Activated naive CD8-positive, alpha-beta T cell treated with anti-CD3 and anti-CD28 coated beads, Interleukin-2, amount 10 ng/mL, durations not matched to agents 7 days and 5 days (primary cell): ENCODE measurements at places on chromosomes 11 and 22. TPM values are rescaled to one million over a fixed set of nuclear protein-coding genes. Genes with fewer than 3 reads are reported as not detected.

MTNR1B gene
- not detected for total RNA-seq

TEAD1 gene
- not detected for total RNA-seq

GRIA4 gene
- total RNA-seq: not detected

- H3K4me1 ChIP-seq: no peaks in the 10 kb centered on the region
- no peak overlapping the region for H3K4me3 ChIP-seq
- H3K36me3 ChIP-seq: no peaks in the 10 kb centered on the region
- H3K27ac ChIP-seq: no peak overlapping the region
- no peak for DNase-seq
- no peaks in the 10 kb centered on the region for H3K27me3 ChIP-seq
Measured at GRCh38 chr11:80182901-80183300, 742.1 kb upstream of the TENM4 start.

SMC1B gene
- total RNA-seq: 2.4 TPM

DNA sequence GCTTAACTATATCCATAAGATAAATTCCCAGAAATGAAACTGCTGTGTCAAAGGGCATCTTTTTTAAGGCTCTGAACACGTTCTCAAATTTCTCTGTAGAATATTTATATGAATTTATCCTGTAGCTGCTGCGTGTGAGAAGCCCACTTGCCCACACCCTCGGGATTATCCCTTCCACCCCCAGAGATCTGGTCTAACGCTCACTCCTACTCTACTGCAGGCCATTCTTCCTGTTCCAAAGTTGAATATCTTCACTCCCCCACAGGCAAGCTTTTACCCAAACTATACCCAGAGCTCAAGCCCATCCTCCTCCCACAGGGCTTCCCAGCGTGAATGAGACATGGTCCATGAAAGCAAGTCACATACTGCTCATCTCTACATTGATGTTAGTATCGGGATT lies 24.9 kb downstream of the SIAE start:
- H3K27me3 ChIP-seq: no peaks in the 10 kb centered on the region
- H3K27ac ChIP-seq: no peak overlapping the region
- no peak for DNase-seq
- H3K36me3 ChIP-seq: peaks cover 2% of the 10 kb centered on the region
- H3K4me1 ChIP-seq: peaks cover 3% of the 10 kb centered on the region

CCDC87 gene
- total RNA-seq: 0.09 TPM

ROM1 gene
- 2.4 TPM for total RNA-seq

FBXO3 gene
- 30.1 TPM for total RNA-seq

DNA sequence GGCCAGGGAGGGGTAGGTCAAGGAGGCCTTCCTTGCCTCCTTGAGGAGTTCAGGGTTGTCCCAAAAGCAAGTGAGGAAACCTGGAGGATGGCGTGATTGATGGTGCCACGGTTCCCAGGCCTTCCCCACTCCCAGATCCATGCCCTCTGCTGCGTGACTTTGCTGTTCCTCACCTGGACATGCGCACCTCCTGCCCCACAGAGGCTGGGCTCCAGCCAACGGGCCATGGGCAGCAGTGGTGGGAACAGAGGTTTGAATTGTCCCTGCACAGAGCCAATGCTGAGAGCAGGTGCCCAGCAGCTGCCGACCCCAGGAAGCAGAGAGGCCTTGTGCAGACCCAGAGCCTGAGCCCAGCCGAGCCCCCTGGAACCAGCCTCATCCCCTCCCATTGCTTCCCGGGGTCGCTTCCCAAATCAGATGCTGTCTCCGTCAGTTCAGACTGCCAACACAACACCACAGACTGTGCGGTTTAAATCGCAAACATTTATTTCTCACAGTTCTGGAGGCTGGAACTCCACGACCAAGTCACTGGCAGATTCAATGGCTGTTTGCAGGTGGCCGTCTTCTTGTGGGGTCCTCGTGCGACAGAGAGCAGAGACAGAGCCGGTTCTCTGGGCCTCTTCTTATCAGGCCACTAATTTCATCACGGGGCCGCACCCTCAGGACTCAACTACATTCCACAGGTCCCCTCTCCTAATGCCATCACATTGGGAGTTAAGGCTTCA lies 6.2 kb upstream of the LINC01488 start:
- H3K4me1 ChIP-seq: no peaks in the 10 kb centered on the region
- H3K36me3 ChIP-seq: no peaks in the 10 kb centered on the region
- no peak overlapping the region for H3K27ac ChIP-seq
- no peak for DNase-seq
- H3K27me3 ChIP-seq: peaks cover 6% of the 10 kb centered on the region

DNA sequence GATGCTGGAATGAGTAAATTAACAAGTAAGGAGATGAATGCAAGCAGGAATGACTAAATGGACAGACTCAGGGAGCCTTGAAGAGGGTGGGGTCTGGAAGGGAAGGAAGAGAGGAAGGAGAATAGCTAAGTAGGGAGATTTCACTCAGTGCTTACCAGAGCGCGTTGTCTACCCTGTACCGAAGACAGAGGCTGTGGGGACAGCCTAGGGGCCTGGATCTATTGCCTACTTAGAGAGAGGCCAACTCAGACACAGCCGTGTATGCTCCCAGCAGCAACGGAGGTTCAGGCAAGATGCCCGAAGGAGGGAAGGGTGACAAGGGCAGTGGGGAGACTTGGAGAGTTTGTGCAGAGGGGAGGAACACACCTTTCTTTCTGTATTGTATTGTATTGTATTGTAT lies at the start of gene FOLR2:
TSS of gene FOLR2 (plus strand) at position 157 of the 400 bp plus-strand sequence. CDS start 1,791 bp downstream, outside the sequence.
- peaks cover 55% of the 10 kb centered on the region for H3K27me3 ChIP-seq
- H3K4me1 ChIP-seq: peaks cover 12% of the 10 kb centered on the region
- no peak within 1 kb of the TSS for H3K4me3 ChIP-seq

GRCh38 chr11:29641201-29641600 lies 375.6 kb downstream of the KCNA4 start:
- H3K27me3 ChIP-seq: no peaks in the 10 kb centered on the region
- no peak overlapping the region for H3K27ac ChIP-seq
- H3K4me3 ChIP-seq: no peak overlapping the region

DNA sequence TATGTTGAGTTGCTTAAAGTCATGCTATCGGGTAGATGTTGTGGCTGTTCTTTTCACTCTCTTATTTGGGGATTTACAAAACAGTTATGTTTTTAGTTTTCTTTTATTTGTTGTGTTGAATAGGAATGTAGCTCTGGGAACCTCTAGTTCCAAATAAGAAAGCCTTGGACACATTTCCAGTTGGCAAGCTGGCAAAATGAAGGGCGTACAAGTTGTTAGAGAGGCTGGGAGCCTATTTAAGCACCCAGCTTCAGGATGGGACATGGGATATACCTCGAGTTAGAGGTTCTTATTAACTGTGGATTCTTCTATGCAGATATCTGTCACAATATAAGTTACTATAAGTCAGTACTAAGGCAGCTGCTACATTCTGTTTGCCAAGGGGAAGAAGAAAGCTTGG lies 22.8 kb downstream of the PPARA start:
- H3K4me3 ChIP-seq: no peak overlapping the region
- H3K27ac ChIP-seq: no peak overlapping the region

- H3K4me1 ChIP-seq: peaks cover 31% of the 10 kb centered on the region
- DNase-seq: no peak
- no peaks in the 10 kb centered on the region for H3K27me3 ChIP-seq
- peaks cover 2% of the 10 kb centered on the region for H3K36me3 ChIP-seq
- H3K4me3 ChIP-seq: no peak overlapping the region
Measured at GRCh38 chr11:118888398-118888797, 4.7 kb downstream of the CXCR5 start.

- DNase-seq: no peak
- peaks cover 13% of the 10 kb centered on the region for H3K36me3 ChIP-seq
Measured at GRCh38 chr22:23176645-23177027, 3.7 kb upstream of the BCR start.
